ENCODE measurements at places on chromosomes 7 and 10.

- no peak for DNase-seq
Measured at GRCh38 chr10:70476249-70477035, 2.1 kb upstream of the PALD1 start.

DNA sequence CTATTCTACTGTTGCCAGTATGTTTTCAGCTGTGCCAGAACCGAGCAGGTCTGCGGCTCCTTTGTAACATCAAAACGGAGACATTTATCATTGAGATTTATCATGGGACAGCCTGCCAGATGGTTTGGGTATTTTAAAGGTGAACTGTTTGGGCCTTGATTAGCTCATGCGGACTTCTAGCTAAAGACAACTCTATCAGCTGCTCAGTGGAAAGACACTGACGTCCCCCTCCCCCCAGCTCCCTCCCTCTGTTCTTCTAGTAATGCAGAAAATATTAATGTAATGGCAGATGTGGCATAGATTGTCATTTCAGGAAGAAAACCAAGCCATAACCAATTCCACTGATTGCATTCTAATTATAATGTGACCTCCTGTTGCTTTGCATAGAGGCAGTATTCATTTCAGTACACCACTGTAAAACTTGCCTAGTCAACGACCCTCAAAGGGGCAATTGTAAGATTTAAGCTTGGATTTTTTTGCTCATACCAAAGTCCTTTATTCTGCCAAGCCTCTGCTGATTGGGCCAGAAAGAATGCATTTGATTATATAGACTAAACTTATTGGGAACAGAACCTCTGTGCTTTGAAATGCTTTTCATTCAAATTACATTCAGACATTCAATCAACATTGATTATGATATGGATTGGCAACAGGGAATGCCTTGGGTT, 966.8 kb downstream of the LRMDA start:
- DNase-seq: no peak

GRCh38 chr7:22586101-22586785, 86.3 kb upstream of the STEAP1B start:
- no peak for DNase-seq

DNA sequence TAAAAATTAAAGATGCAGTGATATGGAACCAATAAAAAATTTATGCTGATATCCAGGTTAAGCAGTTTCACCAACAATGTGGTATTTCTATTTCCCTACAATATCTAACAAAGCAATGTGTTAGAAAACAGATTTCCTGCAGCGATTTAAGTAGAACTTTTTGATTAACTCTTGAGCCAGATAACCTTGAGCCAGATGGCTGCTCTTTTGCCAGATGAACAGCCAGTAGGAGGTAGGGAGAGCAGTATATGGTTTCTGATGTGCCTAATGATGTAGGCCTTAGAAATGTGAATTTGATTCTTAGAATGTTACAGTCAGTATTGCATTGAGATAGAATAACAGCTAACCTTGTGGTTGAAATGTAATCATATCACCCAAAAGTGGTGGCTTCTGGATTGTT, 31.1 kb downstream of the STAMBPL1 start:
- DNase-seq: no peak

- no peak for DNase-seq
Measured at GRCh38 chr7:51045319-51046102, 262.8 kb upstream of the GRB10 start.

- DNase-seq: no peak
Measured at GRCh38 chr10:11265484-11265883, 247.8 kb downstream of the CELF2 start.

DNA sequence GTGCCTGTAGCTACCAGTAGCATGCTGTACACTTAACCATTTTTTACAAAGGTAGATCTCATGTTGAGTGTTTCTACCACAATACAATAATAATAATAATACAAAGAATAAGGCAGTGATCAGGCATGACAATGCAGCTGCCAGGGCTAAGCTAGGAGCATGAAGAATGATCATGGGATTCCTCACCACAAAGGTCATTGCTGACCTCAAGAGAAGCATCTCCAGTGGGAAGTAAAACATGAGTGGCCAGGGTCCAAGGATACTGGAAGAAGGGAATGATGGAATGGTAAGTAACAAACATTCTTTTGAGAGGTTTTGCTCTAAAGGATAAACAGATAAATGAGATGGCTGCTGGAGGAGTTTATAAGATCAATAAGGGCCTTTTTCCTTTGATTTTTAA, 591.1 kb downstream of the TNS3 start:
- no peak for DNase-seq

DNA sequence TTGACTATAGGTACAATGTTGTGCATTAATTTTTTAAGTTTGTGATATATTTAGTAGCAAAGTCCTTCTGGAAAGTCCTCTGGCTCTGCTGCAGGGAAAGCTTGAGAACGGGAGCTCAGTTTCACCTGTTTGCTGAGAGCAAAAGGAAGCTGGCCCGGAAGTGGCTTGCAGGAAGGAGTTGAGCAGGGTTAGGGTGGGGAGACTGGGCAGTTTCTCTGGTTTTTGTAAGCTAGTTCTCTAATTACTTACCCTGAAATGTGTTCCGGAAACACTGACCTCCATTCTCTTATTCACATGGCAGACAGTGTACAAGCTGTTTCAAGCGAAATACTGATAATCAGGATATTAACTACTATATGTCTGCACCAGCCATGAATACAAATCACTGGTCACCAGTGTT, 22.3 kb downstream of the MAP3K8 start:
- no peak for DNase-seq

DNA sequence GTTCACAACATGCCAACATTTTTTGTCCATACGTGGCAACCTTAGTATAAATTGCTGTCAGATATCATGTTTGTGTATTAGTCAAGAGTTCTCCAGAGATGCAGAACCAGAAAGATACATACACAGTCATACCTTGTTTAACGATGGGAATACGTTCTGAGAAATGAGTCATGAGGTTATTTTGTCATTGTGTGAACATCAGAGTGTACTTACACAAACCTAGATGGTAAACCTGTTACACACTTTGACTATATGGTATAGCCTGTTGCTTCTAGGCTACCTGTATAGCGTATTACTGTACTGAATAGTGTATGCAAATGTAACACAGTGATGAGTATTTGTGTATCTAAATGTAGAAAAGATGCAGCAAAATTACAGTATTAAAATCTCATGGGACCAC, 22.3 kb downstream of the ZNF518A start:
- no peak for DNase-seq

- no peak for DNase-seq
Measured at GRCh38 chr10:78934994-78935602, 133.7 kb upstream of the ZMIZ1 start.

GRCh38 chr10:131396121-131397050, 84.9 kb upstream of the TCERG1L start:
- no peak for DNase-seq

DNA sequence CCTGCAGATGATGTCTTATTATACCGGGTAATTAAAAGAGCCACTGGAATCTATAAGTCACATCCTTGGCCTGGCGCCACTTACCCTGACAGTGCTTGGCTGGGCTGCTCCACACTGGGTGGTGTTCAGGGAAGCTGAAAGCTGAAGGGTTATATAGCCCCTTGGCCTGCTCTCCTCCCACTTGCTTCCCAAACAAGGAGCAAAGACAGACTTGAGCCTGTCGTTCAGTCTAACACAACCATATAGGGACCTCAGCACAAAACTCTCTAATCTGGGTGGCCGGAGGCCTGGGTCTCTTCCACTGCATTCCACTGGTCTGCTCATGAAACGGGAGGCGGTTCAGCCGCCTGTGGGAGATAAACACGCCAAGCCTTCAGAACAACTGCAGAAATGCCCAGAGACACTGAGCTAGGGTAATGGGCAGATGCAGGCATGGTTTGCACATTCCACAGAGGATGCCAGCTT, at the start of gene ACTA2:
Gene ACTA2, minus strand, starts transcription at position 127 of the 465 bp plus-strand sequence. CDS start 3,843 bp downstream, outside the sequence.
- DNase-seq: no peak

DNA sequence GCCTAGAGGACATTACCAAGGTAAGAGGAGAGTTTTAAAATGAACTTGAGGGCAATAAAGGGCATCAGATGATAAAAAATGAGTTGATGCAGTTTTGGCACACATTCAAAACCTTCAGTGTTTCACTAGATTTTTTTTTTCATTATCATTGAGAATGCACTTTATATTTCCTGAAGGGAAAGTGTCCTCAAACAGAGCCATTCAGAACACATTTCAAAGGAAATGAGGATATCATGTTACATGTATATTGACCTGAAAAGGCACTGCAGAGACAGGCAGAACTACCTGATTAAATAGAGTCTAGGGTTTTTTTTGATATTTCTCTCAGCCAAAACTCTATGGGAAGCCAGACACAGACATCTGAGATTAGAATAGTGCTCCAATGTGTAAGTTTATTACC, 454.0 kb downstream of the NEBL start:
- no peak for DNase-seq
